Mammary epithelial cell (primary cell): ENCODE measurements at places on chromosomes 12 and 14.

- no peak for DNase-seq
Observed at GRCh38 chr12:116236976-116237375, 40.5 kb downstream of the MED13L start.

DNA sequence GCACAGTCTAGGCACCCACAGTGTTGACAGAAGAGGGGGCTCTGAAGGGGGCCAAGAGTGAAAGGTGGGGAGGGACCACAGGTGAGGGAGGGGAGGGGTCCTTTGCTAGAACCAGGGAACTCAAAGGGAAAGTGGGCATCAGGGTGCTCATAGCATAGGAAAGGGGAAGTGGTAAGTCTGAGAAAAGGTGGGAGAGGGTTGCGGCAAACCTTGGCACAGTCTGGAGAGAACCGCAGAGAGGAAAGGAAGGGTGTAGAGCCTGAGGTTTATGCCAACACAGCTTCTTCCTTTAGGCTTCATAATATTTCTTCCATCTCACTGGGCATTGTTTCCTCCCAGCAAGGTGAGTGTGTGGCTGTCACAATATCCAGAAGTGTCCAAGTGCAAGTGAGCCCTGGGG, 11.5 kb upstream of the PLEK2 start:
- DNase-seq = no peak

- peak; percentile 2 for DNase-seq
Observed at GRCh38 chr12:98154850-98155249, 360.5 kb upstream of the TMPO start.

DNA sequence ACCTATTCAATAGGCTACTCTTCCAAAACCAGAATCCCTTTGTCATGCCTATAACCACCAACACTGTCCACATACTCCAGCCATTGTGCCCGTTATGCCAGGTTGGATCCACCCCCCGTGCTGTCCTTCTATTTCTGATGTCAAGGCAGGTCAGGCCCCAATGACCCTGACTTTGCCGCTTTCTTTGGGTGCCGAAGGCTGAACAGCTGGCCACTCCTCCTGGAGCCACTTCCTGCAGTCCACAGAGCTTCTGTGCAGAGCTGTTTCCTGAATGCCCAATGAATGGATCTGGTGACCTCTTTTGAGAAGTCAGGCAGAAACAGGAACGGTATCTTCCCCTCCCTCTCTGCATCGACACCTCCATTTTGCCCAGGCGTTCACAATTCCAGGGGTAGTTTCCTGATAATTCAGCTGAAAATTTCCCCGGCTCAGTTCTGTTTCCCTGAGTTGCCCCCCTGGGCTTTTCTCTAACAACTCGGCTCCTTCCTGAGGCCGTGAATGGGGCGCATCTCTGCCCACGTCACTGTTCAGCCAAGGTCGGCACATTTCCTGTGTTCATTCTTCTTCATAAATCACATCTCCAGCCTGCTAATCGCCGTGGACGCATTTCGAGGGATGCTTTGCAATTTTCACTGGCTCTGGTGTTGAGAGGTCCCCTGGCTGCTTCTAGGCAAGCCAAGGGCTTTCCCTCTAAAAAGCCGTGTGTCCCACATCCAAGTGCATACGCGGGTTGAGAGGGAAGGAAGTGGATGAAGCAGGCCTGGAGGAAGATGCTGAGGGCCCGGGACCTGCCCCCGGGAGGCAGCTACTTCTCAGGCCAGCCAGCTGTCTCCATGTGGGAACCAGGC, 86.5 kb downstream of the PAPOLA start:
- DNase-seq = no peak

GRCh38 chr14:94880876-94881275, 111.0 kb upstream of the GSC start:
- DNase-seq = no peak

- DNase-seq = no peak
Observed at GRCh38 chr12:122984612-122985337, 4.3 kb downstream of the ARL6IP4 start.

GRCh38 chr12:47820631-47821345, 1.1 kb upstream of the HDAC7 start:
- DNase-seq = peak; percentile 85

DNA sequence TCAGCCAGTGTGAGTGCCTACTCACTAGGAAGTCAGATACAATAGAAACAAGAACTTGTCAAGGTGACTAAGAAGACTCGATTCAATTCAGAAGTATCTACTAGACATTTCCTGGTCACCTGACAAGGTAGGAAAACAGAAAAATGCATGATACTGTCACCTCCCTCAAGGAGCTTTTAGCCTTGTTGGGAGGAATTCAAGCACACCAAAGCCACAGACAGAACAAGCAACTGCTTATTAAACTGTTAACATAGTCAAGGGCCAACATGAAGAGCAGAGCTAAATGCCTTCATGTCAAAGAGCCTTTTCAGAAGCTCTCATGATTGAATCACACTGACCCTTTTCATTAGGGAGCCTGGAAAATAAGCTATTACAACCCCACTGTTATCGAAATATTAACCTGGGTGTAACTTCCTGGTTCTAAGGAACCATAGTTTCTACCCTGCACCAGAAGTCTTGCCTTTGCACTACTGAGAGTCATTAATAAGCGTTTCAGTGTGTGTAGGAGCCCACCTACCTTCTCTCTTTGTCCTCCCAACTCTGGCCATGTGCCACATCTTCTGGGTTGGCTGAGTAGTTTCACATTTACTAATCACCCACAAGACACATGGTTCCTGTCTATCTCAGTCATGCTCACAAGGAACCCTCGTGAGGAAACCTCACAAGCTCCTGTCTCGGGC, 31.0 kb upstream of the LGALS3 start:
- peak; percentile 63 for DNase-seq

DNA sequence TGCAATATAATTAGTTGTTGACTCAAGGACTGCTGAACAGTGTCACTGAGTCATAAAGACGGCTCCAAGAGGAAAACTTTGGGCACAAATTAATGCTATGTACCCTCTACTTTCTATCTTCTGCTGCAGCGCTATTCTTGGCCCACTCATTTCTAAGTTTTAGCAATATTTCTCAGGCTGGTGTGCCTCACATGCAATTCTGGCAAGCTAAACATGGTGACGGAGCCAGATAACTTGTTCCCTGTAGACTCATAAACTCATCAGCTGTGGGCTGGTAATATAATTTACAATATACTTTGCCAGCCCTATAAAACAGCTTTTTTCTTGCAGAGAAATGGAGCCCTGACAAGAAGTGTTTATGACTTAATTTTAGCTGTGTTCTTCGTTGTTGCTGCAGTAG, 615.1 kb downstream of the NRXN3 start:
- DNase-seq = no peak
